LoVo (cell line): ENCODE measurements at places on chromosomes 1 and 21.

GRCh38 chr1:219555031-219555692 lies 57.7 kb downstream of the ZC3H11B start:
- DNase-seq, result peak; percentile 19

- no peak for DNase-seq
Observed at GRCh38 chr1:3707298-3707938, 44.8 kb upstream of the CCDC27 start.

DNA sequence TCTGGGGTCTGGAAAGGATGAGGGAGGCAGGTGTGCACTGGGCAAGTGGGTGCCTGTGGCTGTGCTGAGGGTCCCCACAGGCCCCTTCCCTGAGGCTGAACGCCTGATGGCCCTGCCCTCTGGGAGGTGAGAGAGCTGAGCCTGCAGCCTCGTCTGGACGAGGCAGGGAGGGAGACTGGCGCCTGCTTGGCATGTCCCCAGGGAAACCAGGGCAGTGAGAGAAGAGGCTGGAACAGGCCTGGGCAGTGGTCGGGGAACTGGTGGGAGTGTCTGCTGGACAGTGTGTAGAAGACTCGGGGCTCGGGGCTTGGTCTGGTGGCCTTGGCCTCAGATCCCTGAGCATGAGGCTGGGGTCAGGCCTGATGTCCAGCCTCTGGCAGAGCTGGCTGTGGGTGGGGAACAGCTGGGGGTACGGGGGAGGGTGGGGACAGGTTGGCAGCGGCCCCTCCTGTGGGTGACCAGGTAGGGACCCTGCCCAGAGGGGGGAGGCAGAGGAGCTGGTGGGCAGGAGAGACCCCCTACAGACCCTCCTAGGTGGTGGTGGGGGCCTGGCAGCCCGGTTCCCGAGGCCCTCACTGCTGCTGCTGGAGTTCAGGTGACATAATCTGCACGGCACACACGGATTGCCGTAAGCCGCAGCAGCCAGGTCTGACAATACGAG lies 30.8 kb upstream of the PLCH2 start:
- no peak for DNase-seq

DNA sequence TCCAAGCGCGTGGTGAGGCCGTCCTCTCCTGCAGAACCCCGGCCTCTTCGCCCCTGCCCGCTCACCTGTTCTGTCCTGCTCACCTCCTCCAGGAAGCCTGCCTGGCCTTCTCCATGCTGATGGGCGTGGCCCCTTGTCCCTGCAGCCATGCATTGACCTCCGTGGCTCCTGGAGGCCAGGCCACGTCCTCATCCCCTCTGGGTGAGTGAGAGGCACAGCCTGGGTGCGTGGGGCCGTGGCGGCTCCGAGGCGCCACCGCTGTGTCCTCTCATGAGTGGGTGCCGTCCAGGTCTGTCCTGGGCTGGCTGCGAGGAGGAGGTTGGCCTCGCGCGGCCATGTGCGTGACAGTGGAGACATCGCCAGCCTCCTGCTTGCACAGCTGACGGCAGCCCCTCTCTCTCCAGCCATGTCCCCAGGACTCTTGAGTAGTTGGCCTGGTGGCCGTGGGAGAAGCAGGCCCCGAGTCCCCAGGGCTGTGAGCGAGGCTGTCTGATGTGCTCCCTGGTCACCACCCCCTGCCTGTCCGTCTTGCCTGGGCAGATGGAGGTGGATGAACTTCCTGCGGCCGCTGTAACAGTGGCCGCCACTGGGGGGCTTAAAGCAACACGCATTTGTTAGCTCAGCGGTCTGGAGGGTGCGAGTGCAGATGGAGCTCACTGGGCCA lies 58.1 kb downstream of the PRKCZ start:
- no peak for DNase-seq

- DNase-seq, result no peak
Observed at GRCh38 chr21:39471598-39471997, 19.8 kb downstream of the SH3BGR start.

- peak; percentile 12 for DNase-seq
Observed at GRCh38 chr1:152109231-152109997, 5.8 kb downstream of the TCHH start.

DNA sequence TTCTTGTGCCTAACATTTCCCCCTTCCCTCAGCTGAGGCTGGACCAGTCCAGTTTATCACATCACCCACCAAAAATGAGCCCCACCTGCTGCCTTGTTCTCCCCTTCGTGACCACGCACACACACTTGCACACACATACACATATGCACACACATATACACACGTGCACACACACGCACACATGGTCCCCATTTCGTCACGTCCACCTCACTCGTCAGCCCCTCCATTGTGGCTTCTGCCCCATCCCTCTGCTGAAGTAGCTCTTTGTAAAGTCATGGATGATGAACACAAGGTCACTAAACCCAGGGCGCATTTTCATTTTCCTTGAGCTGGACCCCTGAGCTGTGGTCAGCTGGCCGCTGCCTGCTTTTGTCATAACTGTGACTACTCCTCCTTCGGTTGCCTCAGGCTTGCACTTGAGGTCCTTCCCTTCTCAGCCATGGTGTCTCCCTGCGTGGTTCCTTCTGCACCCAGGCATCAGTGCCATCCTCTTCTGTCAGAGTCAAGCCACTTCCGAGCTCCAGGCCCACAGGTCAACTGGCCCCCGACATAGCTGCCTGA lies 93.8 kb downstream of the SYT2 start:
- DNase-seq, result no peak

DNA sequence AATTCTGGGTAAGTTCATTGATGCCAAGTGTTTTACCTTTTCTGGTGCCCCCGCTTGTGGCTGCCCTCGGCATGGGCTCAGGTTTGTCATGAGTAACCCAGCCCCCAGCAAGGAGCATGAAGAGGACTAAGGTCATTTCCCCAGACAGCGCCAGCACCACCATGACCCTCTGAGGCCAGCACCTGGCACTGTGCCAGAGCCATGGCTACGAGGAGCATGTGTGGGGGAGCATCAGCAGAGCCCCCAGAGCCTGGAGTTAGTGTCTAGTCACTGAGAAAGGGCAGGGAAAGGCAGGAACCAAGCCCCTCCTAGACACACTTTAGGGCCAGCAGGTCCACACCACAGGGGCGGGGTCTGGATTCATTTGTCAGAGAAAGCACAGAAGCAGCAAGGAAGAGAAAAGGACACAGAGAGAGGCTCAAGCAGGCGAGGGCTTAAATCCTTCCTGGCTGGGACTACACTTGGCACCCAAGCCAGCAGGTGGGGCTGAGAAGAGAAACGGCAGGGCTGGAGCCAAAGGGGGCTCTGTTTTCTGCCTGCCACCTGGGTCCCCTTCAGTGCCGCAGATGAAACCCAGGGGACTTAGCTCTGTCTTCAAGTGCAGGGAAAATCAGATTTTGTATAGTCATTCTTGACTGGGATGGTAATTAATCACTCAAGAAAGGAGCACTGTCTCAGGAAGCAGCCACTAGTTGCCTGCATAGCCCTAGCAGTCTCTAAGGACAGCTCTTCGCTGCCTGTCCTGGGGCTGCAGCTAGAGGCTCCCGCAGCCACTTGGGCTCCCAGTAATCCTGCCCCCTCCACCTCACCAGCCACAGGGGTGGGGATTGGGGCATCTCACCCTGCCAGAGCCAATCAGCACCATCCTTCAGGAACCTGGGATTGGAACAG lies 79.6 kb upstream of the ZC3H12A start:
- no peak for DNase-seq

DNA sequence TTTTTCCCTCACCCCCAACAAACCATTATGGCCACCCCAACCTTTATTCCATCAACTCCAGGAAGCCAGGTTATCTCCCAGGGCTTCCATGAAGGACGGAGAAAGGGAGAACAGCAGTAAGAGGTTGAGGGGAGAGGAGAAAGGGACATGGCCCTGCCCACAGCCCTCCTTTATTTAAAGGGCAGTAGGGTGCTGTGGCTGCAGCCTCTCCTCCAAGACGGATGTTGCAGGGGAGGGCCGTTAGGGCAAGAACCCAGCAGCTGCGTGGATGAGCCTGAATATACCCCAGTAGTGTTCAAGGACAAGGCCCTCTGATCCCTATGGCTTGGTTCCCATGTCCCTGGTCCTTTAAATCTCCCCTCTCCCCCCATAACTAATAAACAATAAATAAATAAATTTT lies 5.9 kb downstream of the RXFP4 start:
- no peak for DNase-seq

DNA sequence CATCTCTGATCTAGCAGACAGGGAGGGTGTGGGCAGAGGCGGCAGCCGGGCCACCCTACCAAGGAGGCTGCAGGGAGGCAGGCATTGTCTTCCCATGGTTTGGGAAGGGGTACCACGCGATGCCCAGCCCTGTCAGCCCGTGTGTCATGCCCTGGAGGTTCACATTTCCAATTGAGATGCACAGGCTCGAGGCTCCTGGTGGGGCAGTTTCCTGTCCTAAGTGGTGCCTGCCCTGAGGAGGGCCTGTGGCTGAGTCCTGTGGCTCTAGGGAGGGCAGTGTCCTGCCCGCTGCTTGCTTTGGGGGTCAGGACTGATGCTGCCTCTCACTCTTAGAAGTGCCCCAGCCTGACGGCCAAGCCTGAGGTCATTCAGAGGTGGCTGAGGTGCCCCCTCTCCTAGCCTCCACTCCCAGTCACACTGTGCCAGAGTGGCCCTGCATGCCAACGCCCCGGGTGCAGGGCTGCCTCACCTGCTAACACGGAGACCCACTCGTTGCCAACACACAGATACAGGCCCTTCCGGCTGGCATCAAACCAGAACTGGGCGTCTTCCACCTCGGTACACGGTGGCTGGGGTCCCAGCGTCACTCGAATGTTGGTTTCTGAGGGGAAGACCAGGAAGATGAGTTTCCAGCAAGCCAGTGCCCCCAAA lies 11.9 kb downstream of the KRTAP10-1 start:
- no peak for DNase-seq

GRCh38 chr1:201883786-201884185 lies 4.9 kb upstream of the SHISA4 start:
- DNase-seq, result no peak

- DNase-seq, result no peak
Observed at GRCh38 chr1:37817481-37817880, 9.5 kb upstream of the YRDC start.

DNA sequence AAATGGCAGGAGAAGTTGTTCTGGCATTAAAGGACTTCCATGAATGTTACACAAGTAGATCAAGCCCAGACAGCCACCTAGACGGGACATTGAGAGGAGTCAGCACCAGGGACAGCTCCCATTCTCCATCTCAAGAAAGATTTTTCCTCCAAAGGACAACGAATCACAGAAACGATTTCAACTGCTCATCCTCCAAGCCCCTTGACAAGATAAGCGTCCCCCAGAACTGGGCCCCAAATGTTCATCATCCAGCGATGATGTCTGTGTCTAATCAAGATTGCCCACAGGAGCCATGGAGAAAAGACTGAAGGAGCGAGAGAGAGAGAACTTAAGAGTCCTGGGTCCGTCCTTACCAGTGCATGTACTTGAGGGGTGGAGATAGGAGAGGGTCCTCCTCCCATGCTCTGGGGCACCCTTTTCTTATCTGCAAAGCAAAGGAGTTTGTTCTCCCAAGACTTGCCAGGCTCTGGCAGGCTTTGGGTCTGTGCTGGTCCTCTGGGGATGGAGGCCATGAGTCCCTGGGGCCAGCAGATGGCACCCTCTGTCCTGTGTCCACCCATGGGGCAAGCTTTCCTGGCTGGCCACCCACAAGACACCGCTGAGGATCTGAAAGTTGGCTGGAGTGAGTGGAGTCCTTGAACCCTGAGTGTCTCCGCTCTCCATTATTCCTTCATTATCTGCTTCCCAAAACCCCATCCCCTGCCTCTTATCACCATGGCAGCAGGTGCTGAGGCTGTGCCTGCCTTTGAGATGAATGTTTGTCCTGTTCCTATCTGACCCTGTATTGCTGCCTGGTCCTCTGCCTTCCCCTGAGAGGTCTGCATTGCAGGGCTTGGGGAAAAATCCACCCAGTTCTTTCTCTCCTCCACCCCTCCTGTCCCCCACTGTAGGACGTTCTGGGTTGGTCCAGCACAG lies 164.6 kb downstream of the ACTL8 start:
- DNase-seq, result peak; percentile 27

GRCh38 chr1:178954937-178955336 lies 70.8 kb upstream of the FAM20B start:
- no peak for DNase-seq

DNA sequence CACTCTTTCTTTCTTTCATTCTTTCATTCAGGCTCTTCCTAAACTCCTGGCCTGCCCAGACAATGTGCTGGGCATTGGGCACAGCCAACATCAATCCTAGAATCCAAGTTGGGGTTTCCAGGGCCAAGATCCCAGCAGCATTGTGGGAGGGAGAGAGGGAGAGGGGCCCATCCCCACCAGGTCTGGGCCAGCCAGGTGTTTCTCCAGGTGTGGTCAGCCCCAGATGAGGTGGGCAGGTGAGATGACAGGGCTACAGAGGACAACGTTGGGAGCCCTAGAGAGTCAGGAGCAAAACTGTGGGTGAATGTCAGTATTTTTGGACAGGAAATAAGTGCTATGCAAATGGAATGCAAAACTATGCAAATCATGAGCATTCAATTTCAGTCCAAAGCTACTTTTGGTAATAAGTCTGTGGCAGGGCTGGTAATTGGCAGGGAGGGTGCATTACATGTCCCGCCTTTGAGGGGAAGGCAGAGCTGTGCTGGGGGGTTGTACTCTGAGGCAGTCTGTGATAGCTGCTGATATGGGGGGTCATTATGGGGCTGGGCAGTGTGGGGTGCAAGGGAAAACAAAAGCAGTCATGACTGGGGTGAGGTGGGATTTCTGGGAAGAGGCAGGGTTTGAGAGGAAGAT lies 139.9 kb upstream of the IGSF21 start:
- no peak for DNase-seq

DNA sequence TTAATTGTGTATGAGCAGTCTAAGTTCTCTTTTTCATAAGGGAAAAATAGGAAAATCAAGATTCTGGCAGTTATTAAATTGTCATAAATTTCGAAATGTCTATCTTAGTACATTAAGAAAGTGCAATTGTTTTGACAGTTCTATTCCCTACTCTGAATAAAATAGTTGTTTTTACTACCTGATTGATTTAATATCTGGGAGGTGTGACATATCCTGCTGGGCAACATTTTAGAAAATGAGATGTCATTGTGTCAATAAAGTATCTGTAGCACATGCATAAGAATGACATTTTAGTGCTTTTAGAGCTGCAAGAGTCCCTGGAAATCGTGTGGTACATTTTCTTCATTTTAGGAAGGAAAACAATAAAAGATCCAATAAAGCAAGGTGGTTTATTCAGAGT lies 139.2 kb upstream of the COL11A1 start:
- no peak for DNase-seq

- no peak for DNase-seq
Observed at GRCh38 chr1:212667223-212668139, 32.2 kb downstream of the BATF3 start.

- no peak for DNase-seq
Observed at GRCh38 chr1:40772146-40772955, 11.2 kb upstream of the KCNQ4 start.

- DNase-seq, result no peak
Observed at GRCh38 chr21:43827015-43827611, 37.7 kb downstream of the RRP1 start.

- DNase-seq, result no peak
Observed at GRCh38 chr1:65992165-65992821, 199.6 kb downstream of the PDE4B start.

- no peak for DNase-seq
Observed at GRCh38 chr1:92900539-92900938, 60.7 kb downstream of the DIPK1A start.

GRCh38 chr1:193712392-193712791 lies 526.0 kb upstream of the B3GALT2 start:
- no peak for DNase-seq
